ENCODE measurements at places on chromosomes 12 and 14.
A peak's percentile ranks its signal among the peaks of the same experiment; 100 is the strongest.

DNA sequence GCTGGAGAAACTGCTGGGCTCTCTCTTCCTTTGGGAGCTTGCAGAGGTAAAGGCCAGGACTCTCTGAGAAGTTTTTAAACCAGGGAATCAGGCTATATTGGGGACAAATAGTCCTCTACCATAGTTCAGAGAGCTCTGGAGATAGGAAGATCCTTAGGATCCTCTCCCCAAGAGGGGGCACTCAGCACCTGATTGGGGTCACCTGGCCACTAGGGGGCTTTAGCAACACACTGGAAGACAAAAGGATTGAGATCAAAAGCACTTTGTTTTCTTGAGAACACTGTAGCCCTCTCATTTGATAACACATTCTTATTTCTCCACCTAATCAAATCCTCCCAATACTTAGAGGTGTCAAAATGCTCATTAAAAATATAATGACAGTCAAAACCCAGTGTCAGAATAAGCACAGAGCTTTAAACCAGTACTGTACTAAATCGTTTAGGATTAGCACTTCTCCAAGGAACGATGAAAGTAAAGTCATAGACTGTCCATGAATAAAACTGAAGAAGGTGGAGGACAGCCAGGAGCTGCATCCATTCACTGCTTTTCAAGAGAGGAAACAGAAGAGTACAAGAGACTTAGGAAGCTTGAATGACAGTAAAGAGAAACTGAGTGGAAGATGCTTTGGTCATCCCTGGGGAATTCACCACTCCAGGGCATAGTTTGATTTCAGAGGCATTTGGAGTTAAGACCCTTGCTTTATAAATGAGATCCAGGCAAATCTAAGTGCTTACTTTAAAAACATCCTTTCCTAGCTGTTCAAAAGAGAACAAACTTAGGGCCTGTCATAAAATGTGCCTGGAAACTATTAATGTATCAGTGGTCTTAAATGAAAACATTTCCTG, 26.5 kb downstream of the BMP4 start:
- no peak for DNase-seq

DNA sequence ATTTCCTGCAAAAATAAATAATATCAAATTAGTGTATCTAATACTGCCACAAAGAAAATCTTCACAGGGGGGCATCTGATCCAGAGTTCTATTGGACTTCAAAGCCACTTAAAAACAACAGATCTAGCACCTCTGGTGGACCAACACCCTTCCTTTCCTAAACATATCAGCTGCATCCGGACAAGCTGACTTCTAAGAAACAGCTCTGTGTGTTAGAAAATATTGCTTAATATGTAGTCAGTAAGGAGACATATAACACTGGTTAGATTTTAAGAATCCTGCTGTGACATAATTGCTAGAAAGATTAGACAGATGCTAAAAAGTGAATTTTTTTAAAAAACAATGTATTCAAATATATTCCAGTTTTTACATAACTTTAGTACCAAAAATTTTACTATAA, 61.1 kb upstream of the PTPRB start:
- DNase-seq: no peak

DNA sequence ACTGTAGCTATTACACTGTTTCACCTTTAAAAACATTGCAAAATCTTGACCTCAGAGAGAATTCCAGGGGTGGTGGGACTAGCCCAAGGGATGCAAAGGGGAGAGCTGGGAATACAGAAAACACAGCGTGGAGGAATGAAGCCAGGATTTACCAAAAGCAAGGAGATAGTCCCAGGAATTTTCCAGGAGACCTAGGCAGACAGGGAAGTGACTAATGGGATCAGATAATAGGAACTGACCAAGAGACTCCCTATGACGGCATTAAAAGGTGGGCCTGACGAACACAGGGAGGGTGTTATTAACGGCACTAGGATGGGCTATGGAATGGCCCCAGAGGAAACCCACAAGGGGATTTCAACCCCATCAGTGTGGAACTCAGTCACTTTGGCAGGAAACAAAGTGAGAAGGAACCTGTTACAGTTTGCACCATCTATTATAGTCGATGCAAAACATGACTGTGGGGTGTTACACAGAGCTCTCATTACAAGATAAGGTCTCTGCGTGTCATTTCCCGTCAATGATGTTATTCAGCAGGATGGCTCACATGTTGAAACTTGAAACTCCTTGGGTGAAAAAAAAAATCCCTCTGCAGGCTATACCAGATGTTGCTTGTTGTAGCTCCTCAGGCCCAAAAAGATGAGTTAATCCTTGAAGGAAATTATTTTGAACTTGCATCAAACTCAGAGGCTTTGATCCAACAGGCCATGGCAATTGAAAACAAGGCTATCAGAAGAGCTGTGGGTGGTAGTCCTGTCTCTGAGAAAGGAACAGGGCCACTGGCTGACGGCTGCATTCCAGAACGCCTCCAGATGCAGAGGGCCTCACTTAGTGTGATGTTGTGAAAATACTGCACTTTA, 58.7 kb downstream of the DRAM1 start:
- peak; percentile 93 for DNase-seq

DNA sequence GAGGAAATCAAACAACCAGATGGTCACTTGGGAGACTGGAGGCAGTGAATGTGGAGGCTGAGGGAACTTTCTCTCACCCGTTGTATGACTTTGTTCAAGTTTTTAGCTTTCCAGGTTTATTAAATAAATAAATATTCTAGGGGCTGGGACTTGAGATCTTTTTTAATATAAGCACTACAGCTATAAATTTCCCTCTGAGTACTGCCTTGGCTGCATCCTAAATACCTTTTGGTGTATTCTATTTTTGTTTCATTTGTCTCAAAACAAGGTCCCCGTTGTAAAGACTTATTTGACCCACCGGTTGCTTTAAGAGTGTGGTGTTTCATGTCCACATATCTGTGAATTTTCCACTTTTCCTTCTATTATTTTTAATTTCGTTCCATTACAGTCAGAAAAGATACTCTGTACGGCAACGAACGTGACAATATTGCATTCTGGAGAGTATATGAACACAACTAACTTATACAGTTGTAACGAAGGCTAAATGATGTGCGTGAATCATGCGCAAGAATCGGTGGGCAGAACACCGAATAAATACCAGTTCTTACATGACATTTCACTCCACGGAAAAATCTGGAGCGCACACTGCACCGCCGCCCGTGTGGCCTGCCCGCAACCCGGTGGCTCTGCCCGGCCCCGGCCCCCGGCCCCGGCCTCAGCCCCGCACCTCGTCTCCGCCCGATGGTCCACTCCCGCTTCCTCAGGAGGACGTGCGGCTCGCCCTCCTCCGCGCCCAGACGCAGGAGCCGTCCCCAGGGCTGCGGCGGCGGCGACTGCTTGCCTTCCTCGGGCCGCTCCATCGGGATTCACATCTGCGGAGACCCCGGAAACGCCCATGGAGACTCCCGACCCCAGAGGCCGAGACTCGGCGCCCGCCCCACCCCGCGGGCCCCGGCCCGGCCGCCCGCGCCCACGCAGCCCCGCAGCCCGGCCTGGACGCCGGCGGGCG, 602 bp downstream of the CHFR start:
- no peak for DNase-seq

DNA sequence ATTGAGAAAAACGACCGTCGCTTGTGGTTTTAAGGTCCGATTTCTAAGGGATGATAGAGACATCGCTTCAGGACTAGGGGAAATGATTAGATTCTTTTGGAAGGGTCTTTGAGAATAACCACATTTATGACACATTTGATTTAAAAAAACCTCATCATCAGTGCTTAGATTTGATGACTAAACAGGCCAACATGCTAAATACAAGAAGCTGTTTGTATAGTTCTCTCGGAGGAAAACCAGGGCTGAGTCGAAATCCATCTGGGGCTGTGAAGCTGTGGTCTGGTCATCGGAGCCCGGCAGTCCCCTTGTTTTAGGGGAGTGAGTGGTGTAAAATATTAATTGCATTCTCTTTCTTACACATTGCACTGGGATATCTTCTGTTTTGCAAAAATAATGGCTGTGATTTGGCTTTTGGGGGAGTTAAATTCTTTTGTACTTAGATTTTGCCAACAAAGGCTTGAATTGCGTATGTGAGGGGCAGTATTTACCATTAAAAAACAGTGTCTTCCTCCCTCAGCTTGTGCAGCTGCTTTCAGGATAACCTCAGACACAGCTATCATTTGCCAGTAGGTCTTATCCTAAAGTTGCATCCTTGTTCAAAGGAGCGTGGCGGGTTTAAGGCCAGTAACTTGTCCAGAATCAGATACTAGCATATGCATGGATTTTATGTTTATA, 550 bp downstream of the GNG2 start:
- DNase-seq: no peak

DNA sequence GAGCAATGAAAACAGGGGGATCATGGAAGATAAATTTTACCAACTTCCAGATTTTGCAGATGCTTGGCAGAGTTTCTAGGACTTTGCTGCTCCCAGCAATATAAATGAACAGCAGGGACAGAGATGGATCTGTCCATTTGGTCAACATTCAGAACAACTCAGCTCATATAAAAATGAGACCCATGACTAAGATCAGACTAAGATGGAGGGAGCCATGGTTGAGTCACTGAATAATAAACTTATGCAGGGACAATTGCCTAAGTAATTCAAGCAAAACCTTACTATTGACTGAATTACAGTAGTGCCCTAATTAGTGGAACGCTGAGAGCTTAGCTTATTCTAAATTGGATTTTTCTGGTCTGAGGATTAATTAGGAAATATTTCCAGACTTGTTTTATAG, 205.1 kb downstream of the SLC5A8 start:
- DNase-seq: no peak

DNA sequence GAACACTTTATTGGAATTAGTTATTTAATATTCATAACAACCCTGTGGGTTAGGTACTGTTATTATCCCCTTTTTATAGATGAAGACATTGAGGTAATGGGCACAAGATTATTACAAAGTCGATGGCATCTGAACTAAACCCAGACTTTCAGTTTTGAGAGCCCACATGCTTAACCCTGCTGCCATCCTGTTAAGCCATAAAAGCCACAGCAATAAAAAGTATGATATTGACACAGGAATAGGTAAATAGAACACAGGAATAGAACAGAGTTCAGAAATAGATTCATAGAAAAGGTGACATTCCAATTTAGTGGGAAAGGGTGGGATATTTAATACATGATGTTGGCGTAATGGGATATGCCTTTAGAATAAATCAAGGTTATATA, 119.8 kb downstream of the SLC38A1 start:
- no peak for DNase-seq
